ENCODE measurements at places on chromosomes 5 and 9. TPM values are rescaled to one million over a fixed set of nuclear protein-coding genes. Genes with fewer than 3 reads are reported as not detected.

TAS2R1 gene
- total RNA-seq: not detected

AGXT2 gene
- not detected for total RNA-seq

GRHPR gene
- 76.5 TPM for total RNA-seq

SPINK6 gene
- total RNA-seq: not detected

ZBTB43 gene
- total RNA-seq: 10.6 TPM

IL13 gene
- 231 TPM for total RNA-seq

OR1J2 gene
- not detected for total RNA-seq

PCDHGB3 gene
- total RNA-seq: 0.40 TPM

HMMR gene
- 30.8 TPM for total RNA-seq

STK32A gene
- total RNA-seq: not detected

MTX3 gene
- total RNA-seq: 27.8 TPM

P4HA2 gene
- 49.5 TPM for total RNA-seq
